Epithelial cell of alveolus of lung (primary cell): ENCODE measurements at places on chromosomes 3 and 15. TPM values are rescaled to one million over a fixed set of nuclear protein-coding genes. Genes with fewer than 3 reads are reported as not detected.

HESX1 gene
- 0.72 TPM in 1 of 2 replicates, not detected in the other for total RNA-seq

AMT gene
- total RNA-seq, result 2.5 and 3.0 TPM in 2 replicates

MKRN2OS gene
- total RNA-seq, result not detected in 2 replicates

TP63 gene
- total RNA-seq, result 0.16 and 0.91 TPM in 2 replicates

GOLGA6A gene
- 6.9 TPM in 1 of 2 replicates, not detected in the other for total RNA-seq

RETNLB gene
- not detected in 2 replicates for total RNA-seq

GOLGA8G gene
- total RNA-seq, result not detected in 2 replicates

PCSK6 gene
- 0.32 and 1.9 TPM in 2 replicates for total RNA-seq

ALDH1A2 gene
- 2.7 and 12.5 TPM in 2 replicates for total RNA-seq

NAA50 gene
- 70.3 and 123 TPM in 2 replicates for total RNA-seq

HDGFL3 gene
- total RNA-seq, result 24.4 and 36.5 TPM in 2 replicates

KBTBD13 gene
- total RNA-seq, result 0.13 TPM in 1 of 2 replicates, not detected in the other

CYP11A1 gene
- total RNA-seq, result 0.13 TPM in 1 of 2 replicates, not detected in the other

GP9 gene
- total RNA-seq, result not detected in 2 replicates

CFAP91 gene
- total RNA-seq, result 0.32 and 1.4 TPM in 2 replicates

DZIP1L gene
- total RNA-seq, result 4.3 and 13.3 TPM in 2 replicates

IL12A gene
- 4.4 and 6.9 TPM in 2 replicates for total RNA-seq

WDR93 gene
- total RNA-seq, result under 0.01 and 0.16 TPM in 2 replicates

CCDC54 gene
- total RNA-seq, result not detected in 2 replicates

GCSAM gene
- total RNA-seq, result not detected in 2 replicates

DAZL gene
- not detected in 2 replicates for total RNA-seq

NOX5 gene
- 0.39 TPM in 1 of 2 replicates, not detected in the other for total RNA-seq

SLC24A5 gene
- total RNA-seq, result not detected in 2 replicates

CAPN3 gene
- total RNA-seq, result 0.26 and 2.2 TPM in 2 replicates

H1-8 gene
- not detected in 2 replicates for total RNA-seq

PYGO1 gene
- 6.2 and 10.5 TPM in 2 replicates for total RNA-seq

TEX9 gene
- 2.0 and 3.4 TPM in 2 replicates for total RNA-seq

NRROS gene
- 0.52 TPM in 1 of 2 replicates, not detected in the other for total RNA-seq

CHDH gene
- under 0.01 TPM in 2 replicates for total RNA-seq

CCDC191 gene
- 0.56 and 0.65 TPM in 2 replicates for total RNA-seq

FMN1 gene
- 1.3 and 6.2 TPM in 2 replicates for total RNA-seq

CGNL1 gene
- 0.39 and 0.88 TPM in 2 replicates for total RNA-seq

EPHA6 gene
- not detected in 2 replicates for total RNA-seq

RNF7 gene
- 73.1 and 98.6 TPM in 2 replicates for total RNA-seq

ASB14 gene
- total RNA-seq, result not detected in 2 replicates

CEP19 gene
- 1.7 and 3.4 TPM in 2 replicates for total RNA-seq

NAA80 gene
- 12.3 and 14.3 TPM in 2 replicates for total RNA-seq

LRRC2 gene
- 0.65 and 2.2 TPM in 2 replicates for total RNA-seq

ERC2 gene
- 1.4 TPM in 1 of 2 replicates, not detected in the other for total RNA-seq

OSBPL10 gene
- 11.4 and 17.2 TPM in 2 replicates for total RNA-seq

ADGRG7 gene
- not detected in 2 replicates for total RNA-seq

MAGI1 gene
- total RNA-seq, result 5.8 and 6.4 TPM in 2 replicates

IL1RAP gene
- total RNA-seq, result 6.1 and 10.3 TPM in 2 replicates

SATB1 gene
- total RNA-seq, result 3.7 and 37.4 TPM in 2 replicates

GOLGA6L9 gene
- 0.52 and 15.3 TPM in 2 replicates for total RNA-seq

CFAP100 gene
- not detected in 2 replicates for total RNA-seq

SLCO2A1 gene
- 2.3 and 4.0 TPM in 2 replicates for total RNA-seq

IQCF5 gene
- not detected in 2 replicates for total RNA-seq

CADPS gene
- total RNA-seq, result 1.9 and 5.6 TPM in 2 replicates

CRABP1 gene
- not detected in 2 replicates for total RNA-seq

CSPG5 gene
- 0.08 and 0.26 TPM in 2 replicates for total RNA-seq

ST3GAL6 gene
- 1.3 and 1.7 TPM in 2 replicates for total RNA-seq

RTP3 gene
- total RNA-seq, result not detected in 2 replicates

MKRN3 gene
- 0.08 TPM in 1 of 2 replicates, not detected in the other for total RNA-seq

FOXP1 gene
- total RNA-seq, result 35.6 and 57.7 TPM in 2 replicates

PLA2G4D gene
- not detected in 2 replicates for total RNA-seq

MORF4L1 gene
- total RNA-seq, result 256 and 322 TPM in 2 replicates

MFSD1 gene
- total RNA-seq, result 45.8 and 49.9 TPM in 2 replicates

BNC1 gene
- 2.3 and 9.8 TPM in 2 replicates for total RNA-seq

EPHB1 gene
- total RNA-seq, result 0.24 and 0.65 TPM in 2 replicates
